ENCODE measurements at places on chromosomes 3 and 15. TPM values are rescaled to one million over a fixed set of nuclear protein-coding genes. Genes with fewer than 3 reads are reported as not detected.

DNA sequence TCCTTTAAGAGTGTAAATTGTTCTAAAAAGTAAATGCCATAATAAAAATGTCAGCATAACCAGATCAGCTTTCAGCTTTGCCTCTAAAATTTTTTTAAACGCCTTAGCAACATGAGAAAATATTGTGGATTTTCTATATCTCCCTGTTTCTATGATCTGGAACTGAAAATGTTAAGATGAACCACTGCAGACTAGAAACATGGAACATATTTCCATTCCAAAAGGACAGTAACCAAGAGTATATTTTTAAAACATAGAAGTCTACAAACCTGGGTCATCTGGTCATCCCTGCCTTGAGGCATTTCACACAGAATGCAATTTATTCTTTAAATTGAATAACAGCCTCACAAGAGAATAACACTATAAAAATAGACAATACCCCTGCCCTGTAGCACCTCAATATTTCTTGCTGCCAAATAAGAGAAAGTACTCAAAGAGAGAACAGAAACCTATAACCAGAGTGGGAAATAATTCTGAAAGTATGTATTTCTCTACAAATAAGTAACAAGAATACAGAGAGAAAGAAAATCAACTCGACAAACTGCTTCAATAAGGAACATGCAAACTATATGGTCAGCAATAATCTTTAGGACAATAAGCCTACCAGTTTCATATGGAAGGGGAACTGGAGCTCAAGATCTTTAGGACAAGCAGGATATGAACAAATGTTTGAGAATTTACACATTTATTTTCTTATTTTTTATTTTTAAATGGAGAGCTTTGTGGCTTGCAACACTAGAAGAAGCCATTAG is 949.0 kb downstream of the EPHA3 start:
- H3K4me1 ChIP-seq, result no peaks in the 10 kb centered on the region
- DNase-seq, result no peak
- H3K27me3 ChIP-seq, result no peaks in the 10 kb centered on the region
- no peaks in the 10 kb centered on the region for H3K36me3 ChIP-seq
- no peak overlapping the region for H3K4me3 ChIP-seq
- H3K27ac ChIP-seq, result no peak overlapping the region

DNA sequence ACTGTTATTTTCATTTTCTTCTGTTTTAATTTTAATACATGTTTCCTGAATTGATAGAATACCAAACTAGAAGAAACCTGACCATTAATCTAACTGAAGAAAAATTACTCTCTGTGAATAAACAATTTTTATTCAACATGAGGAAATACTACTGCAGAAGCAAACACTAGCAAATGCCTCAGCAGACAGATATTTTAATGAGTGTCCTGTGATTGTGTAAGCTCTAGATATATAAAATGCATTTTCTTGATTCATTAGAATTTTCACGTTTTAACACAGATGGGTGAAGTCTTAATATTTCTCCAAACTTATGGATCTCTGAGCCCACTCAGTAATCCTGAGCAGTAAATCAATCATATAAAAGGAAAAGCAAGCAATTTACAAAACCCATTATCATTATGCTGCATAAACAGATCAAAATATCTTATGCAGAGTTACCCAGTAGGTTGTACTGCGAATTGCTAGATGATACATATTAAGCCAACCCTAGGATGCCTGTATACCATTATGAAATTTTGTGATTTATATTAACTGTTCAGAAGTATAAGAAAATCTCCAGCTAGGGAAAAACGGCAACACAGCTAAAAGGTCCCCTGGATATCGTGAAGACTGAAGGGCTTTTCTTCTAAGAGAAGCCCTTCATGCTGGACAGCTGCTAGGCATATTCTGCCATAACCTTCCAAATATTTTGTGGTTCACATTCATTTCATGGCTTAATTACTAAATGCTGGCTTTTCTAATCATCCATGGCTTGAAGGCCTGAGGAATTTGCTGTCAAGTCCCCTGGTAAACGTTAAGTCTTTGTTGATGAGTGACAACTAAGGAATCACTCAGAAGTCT is 157.7 kb upstream of the TGFBR2 start:
- no peak overlapping the region for H3K27ac ChIP-seq
- no peak for DNase-seq
- no peak overlapping the region for H3K4me3 ChIP-seq
- H3K4me1 ChIP-seq, result peaks cover 2% of the 10 kb centered on the region

GRCh38 chr15:31352911-31353811 is 26.5 kb downstream of the KLF13 start:
- peak overlapping the region; percentile 9 for H3K4me3 ChIP-seq
- no peaks in the 10 kb centered on the region for H3K27me3 ChIP-seq
- peak overlapping the region; percentile 91 for H3K27ac ChIP-seq

DNA sequence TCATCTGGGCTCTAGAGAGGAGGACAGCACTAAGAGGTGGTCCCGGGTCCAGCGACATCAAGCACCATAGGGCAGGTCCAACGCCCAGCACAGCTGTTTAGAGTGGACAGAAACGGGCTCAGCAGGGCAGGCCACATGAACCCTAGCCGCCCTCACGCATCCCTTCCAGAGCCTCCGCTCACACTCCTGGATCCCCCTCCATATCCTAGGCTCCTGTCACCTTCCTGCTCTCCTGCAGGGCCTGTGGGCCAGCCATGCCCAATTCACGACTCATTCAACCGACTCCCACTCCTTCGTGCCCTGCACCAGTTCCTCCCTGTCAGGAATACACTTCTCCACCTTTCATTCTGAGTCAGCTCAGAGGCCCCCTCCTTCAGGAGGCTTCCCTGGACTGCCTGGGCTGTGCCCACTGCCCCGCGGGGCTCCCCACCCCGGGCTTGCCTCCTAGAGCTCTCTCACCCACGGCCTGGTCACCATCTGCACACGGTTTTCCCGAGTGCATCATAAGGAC is 90.2 kb downstream of the LINGO1 start:
- no peak for DNase-seq
- peaks cover 21% of the 10 kb centered on the region for H3K4me1 ChIP-seq
- no peak overlapping the region for H3K4me3 ChIP-seq
- no peaks in the 10 kb centered on the region for H3K36me3 ChIP-seq
- no peak overlapping the region for H3K27ac ChIP-seq
- no peaks in the 10 kb centered on the region for H3K27me3 ChIP-seq

- peaks cover 21% of the 10 kb centered on the region for H3K4me1 ChIP-seq
- no peak for DNase-seq
- H3K27ac ChIP-seq, result no peak overlapping the region
- peaks cover 24% of the 10 kb centered on the region for H3K36me3 ChIP-seq
- no peak overlapping the region for H3K4me3 ChIP-seq
These were observed 3.9 kb downstream of the HYAL2 start for GRCh38 chr3:50318615-50319014.

GRCh38 chr15:71116366-71116765 is 1.1 kb downstream of the THSD4 start:
- peaks cover 9% of the 10 kb centered on the region for H3K27me3 ChIP-seq
- H3K27ac ChIP-seq, result no peak overlapping the region
- peak overlapping the region; percentile 67 for H3K4me3 ChIP-seq

- no peaks in the 10 kb centered on the region for H3K27me3 ChIP-seq
- H3K4me1 ChIP-seq, result peaks cover 2% of the 10 kb centered on the region
- H3K27ac ChIP-seq, result no peak overlapping the region
- DNase-seq, result no peak
- no peak overlapping the region for H3K4me3 ChIP-seq
These were observed 7.8 kb downstream of the DNASE1L3 start for GRCh38 chr3:58202917-58203360.

DNA sequence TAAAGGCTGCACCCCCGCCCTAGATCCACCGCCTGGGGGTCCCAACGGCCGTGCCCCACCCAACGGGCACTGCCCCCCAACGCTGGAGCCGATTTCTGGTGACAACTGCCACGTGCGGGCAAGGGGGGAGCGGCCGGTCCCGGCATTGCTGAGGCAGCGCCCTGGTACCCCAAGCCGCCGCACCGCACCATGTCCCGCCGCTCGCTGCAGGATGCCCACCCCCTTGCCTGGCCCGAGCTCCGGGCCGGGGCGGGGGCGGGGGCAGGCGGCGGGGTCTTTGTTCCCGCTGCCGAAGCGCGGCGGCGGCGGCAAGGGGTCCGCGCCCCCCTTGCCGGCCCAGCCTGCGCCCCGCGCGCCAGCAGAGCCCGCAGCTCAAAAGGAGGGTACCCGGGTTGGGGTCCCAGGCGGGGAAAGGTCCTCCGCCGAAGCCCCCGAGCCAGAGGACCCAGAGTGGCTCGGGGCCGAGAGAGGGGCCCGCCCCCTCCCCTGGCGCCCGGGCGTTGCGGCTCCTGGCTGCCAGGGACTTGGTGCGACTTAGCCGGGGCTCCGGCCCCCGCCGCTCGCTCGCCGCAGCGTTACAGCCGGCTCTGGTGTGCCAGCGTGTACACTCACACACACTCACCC is 678 bp downstream of the SEMA7A start:
- H3K36me3 ChIP-seq, result no peaks in the 10 kb centered on the region
- H3K4me3 ChIP-seq, result peak overlapping the region; percentile 78
- no peak overlapping the region for H3K27ac ChIP-seq
- peaks cover 21% of the 10 kb centered on the region for H3K4me1 ChIP-seq

DNA sequence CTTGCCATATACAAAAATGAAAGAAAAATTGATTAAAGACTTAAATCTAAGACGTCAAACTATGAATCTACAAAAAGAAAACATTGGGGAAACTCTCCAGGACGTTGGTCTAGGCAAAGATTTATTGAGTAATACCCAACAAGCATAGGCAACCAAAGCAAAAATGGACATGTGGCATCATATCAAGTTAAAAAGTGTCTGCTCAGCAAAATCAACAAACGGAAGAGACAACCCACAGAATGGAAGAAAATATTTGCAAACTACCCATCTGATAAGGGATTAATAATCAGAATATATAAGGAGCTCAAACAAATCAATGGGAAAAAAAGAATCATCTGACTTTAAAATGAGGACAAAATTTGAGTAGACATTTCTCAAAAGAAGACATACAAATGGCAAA is 160.9 kb downstream of the DCLK3 start:
- no peak for DNase-seq
- no peaks in the 10 kb centered on the region for H3K36me3 ChIP-seq
- H3K27me3 ChIP-seq, result no peaks in the 10 kb centered on the region

GRCh38 chr3:134619884-134620445 is 30.9 kb downstream of the KY start:
- peaks cover 13% of the 10 kb centered on the region for H3K27me3 ChIP-seq
- no peaks in the 10 kb centered on the region for H3K4me1 ChIP-seq
- H3K4me3 ChIP-seq, result no peak overlapping the region
- no peaks in the 10 kb centered on the region for H3K36me3 ChIP-seq
- H3K27ac ChIP-seq, result no peak overlapping the region

GRCh38 chr15:55586808-55587207 is 1.3 kb downstream of the PYGO1 start:
- no peak for DNase-seq
- no peaks in the 10 kb centered on the region for H3K27me3 ChIP-seq
- H3K27ac ChIP-seq, result no peak overlapping the region
- peaks cover 9% of the 10 kb centered on the region for H3K4me1 ChIP-seq
- H3K36me3 ChIP-seq, result no peaks in the 10 kb centered on the region

DNA sequence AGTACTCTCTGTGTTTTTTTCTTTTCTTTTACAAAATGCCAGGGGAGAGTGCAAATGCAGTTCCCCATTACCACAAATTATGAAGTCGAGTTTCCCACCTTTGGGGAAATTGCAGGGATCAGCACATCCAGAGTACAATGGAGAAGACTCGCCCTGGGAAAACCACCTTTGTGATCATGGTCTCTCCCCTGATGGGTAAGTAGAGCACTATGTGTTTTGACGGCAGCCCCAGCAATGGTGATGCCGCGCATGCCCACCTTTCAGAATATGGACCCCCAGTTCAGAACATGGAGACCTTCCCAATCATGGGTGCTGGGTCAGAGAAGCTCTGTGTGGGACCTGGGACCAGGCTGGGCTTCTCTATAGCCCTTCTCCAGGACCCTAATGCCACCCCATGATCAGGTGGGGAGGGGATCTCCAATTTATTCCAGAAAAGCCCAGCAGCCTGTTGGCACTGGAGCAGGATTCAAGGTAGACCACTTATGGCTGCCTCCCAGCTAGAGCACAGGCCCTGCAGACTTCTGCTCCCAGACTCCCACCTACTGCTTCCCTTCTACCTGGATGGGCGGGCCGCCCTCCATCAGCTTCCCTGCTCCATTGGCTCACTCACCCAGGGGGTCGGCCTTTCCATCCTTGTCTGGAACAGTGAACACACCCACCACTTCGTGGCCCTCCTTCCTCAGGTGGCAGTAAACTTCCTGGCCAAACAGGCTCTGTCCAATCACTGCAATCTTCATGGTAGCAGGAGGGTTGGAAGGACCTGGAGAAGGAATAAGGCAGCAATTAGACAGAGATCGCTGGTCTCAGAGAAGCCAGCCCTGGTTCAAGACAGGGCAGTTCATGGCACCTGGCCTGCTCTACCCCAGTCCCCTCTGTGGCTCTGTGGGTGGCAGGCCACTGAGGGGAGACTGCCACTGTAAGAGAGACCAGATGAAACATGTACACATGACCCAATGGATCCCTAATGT is 19.9 kb downstream of the ALDH1L1 start:
- no peak for DNase-seq
- H3K36me3 ChIP-seq, result no peaks in the 10 kb centered on the region
- H3K4me1 ChIP-seq, result no peaks in the 10 kb centered on the region
- H3K27ac ChIP-seq, result no peak overlapping the region

DNA sequence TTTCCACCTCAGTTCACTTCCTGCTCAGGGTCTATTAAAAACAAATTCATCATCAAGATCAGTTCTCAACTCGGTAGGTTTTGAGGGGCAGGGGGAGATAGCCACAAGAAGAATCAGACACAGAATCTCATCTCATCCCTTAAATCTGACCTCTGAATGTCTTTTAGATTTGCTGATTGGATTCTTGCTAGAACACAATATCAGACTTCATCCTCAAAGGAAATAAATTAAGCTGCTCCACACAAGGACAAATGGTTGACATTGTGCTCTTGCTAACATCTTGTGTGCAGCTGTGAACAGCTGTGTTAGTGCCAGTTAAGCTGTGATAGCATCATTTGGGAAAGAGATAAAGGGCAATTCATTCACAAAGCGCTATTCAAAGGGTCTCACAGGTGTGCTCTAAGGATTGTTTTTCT is 184.0 kb upstream of the ADAMTS9 start:
- no peaks in the 10 kb centered on the region for H3K36me3 ChIP-seq
- DNase-seq, result no peak
- H3K27me3 ChIP-seq, result no peaks in the 10 kb centered on the region
- no peak overlapping the region for H3K27ac ChIP-seq
- H3K4me3 ChIP-seq, result no peak overlapping the region

Gene TRIM71
- total RNA-seq, result 21.8 TPM

Gene ITPKA
- total RNA-seq, result 6.0 TPM

Gene DPPA4
- 0.51 TPM for total RNA-seq

Gene CFAP100
- total RNA-seq, result not detected

Gene THRB
- 0.57 TPM for total RNA-seq

Gene LTK
- 2.6 TPM for total RNA-seq

Gene TRIM42
- total RNA-seq, result not detected

Gene BLOC1S6
- total RNA-seq, result 28.7 TPM

Data from cardiac muscle cell (in vitro differentiated cells and primary cell).